Gastroesophageal sphincter (tissue), 4 donors: ENCODE measurements at places on chromosomes 3 and 15.
A peak's percentile ranks its signal among the peaks of the same experiment; 100 is the strongest.

GRCh38 chr3:157982359-157982758, 123.9 kb downstream of the SHOX2 start:
- ATAC-seq: no peak
- no peaks in the 10 kb centered on the region for H3K36me3 ChIP-seq
- H3K4me3 ChIP-seq: no peak overlapping the region
- no peaks in the 10 kb centered on the region for H3K4me1 ChIP-seq

GRCh38 chr3:88034491-88035275, 24.1 kb downstream of the CGGBP1 start:
- peaks cover 24% of the 10 kb centered on the region for H3K4me1 ChIP-seq
- no peak overlapping the region for H3K4me3 ChIP-seq
- ATAC-seq: no peak
- no peaks in the 10 kb centered on the region for H3K36me3 ChIP-seq

DNA sequence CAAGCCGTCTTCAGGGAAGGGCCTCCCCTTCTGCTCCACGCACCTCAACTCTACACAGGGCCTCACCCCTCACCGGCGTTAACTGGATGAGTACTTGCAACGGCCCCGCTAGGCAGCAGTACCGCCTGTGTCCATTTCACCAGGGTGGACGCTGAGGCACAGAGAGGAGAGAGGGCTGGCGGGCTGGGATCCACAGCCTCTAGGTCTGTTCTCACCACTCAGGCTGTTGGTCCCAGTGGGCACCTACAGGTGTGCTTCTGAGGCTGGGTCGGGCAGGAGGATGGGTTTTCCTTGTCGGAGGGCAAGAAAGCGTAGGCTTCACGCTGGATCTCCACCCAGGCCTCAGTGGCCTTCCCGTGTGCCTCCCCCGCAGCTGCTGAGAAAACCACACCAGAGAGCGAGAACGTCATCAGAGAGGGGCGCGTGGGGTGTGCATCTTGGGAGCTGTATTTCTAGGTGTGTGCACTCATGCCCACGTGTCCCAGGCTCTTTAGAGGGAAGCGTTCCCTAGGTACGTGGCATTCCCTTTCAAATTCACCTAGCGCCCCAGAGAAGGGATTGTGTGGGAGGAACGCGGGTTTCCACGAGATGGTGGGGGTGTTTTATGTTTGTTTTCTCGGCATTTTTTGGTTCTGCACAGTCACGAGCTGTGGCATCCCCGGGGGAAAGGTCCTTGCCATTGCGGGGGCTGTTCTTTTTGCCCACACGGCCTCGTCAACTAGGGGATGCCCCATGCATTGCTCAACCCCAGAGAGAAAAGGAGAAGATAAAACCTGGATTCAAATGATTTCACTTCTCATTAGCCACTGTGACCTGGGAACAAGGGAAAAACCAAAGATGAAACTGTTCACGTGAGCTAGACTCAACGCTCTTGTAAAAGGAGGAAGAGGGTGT, 67.7 kb downstream of the MGLL start:
- no peak overlapping the region for H3K4me3 ChIP-seq
- H3K27me3 ChIP-seq: no peaks in the 10 kb centered on the region
- H3K27ac ChIP-seq: no peak overlapping the region
- H3K36me3 ChIP-seq: no peaks in the 10 kb centered on the region
- no peaks in the 10 kb centered on the region for H3K4me1 ChIP-seq
- ATAC-seq: no peak

DNA sequence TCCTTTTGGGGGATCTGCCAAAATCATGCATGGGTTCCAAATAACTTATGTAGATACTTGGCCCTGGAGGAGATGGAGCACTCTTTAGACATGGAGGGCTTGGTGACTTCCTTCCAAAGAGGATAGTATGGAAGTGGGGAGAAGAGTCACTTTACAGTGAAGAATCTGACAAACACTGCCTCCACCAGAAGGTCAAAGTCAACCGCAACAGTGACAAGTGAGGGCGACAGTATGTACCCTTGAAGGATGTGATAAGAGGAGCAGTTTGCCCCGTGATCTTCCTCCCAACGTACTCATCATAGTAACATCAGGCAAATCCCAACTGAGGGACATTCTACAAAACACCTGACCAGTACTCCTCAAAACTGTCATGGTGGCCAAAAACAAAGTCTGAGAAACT, 62.0 kb downstream of the LMCD1 start:
- no peak for ATAC-seq
- H3K36me3 ChIP-seq: peaks cover 31% of the 10 kb centered on the region
- no peaks in the 10 kb centered on the region for H3K27me3 ChIP-seq
- no peak overlapping the region for H3K4me3 ChIP-seq

DNA sequence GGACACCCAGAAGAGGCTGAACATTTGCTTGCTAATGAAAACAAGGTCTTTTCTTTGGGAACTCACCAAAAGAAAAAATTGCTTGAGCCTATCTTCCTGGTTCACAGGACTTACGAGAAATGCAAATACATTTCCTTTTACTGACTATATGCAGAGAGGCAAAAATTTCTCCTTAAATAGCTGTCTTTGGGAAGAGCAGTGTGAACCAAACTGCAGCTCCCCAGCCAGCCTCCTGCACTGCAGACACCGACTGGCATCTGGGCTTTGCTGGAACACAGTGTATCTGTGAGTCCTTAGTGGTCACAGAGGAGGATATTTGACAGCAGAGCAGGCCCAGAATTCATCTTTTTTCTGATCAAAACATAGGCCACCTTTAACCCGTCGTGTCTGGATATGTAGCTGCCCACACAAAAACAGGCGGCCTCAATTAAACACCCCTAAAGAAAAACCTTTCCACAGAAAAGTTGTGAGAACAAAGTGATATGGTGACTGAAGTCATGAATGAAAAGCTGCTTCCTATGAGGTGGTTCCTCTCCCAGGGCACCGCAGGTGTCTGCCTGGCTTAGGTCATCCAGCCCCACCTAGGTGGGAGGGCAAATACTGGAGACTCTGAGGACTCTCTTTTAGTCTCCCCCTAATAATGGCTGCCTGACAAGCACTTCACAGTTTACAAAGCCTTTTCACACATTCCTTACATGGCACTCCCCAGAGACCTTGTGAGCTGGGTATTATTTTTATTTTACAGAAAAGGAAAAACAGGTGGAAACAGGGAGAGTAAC, 46.1 kb upstream of the TMEM158 start:
- no peak for ATAC-seq
- no peak overlapping the region for H3K27ac ChIP-seq
- H3K4me1 ChIP-seq: no peaks in the 10 kb centered on the region
- no peaks in the 10 kb centered on the region for H3K27me3 ChIP-seq

GRCh38 chr3:120741320-120741719, 996 bp downstream of the RABL3 start:
- H3K4me3 ChIP-seq: peak overlapping the region; percentile 66
- no peaks in the 10 kb centered on the region for H3K36me3 ChIP-seq
- H3K27ac ChIP-seq: no peak overlapping the region
- no peaks in the 10 kb centered on the region for H3K27me3 ChIP-seq
